GM23338 (cell line): ENCODE measurements at places on chromosomes 5 and 9. TPM values are rescaled to one million over a fixed set of nuclear protein-coding genes. Genes with fewer than 3 reads are reported as not detected.

- H3K36me3 ChIP-seq: peaks cover 33% of the 10 kb centered on the region
- H3K4me1 ChIP-seq: peaks cover 12% of the 10 kb centered on the region; the same call in 1 of the 2 replicates
- H3K4me3 ChIP-seq: no peak overlapping the region
- H3K27me3 ChIP-seq: no peaks in the 10 kb centered on the region
These were observed 194.5 kb upstream of the OTULINL start for GRCh38 chr5:14386884-14387624.

Gene SGTB
- 6.4 and 8.0 TPM in 2 replicates for polyA plus RNA-seq

Gene CBY3
- polyA plus RNA-seq: 0.37 and 0.38 TPM in 2 replicates

DNA sequence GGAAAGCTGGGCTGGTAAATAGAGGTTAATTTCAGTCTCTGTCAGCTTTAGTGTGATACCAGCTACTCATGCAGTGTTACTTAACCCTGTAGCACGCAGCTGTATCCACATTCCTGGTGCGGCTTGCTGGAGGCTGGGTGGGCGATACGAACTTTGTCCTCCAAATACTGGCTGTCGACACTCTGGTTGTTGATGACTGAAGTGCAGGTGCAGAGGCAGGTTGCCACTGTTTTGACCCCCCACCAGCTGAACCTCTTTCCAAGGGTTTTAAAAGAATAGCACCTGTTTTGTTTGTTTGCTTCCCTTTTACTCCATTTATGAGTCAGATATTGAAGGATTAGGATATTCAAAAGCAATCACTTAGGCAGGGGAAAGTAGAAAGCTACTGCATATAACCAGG is 4.4 kb upstream of the RABGAP1 start:
- H3K4me1 ChIP-seq: peaks cover 7% of the 10 kb centered on the region
- peaks cover 4% of the 10 kb centered on the region; the same call in 1 of the 2 replicates for H3K36me3 ChIP-seq
- H3K27ac ChIP-seq: peak overlapping the region; percentile 30; the same call in 1 of the 2 replicates
- no peak overlapping the region for H3K4me3 ChIP-seq

Gene C7
- polyA plus RNA-seq: 0.05 TPM in 1 of 2 replicates, not detected in the other

DNA sequence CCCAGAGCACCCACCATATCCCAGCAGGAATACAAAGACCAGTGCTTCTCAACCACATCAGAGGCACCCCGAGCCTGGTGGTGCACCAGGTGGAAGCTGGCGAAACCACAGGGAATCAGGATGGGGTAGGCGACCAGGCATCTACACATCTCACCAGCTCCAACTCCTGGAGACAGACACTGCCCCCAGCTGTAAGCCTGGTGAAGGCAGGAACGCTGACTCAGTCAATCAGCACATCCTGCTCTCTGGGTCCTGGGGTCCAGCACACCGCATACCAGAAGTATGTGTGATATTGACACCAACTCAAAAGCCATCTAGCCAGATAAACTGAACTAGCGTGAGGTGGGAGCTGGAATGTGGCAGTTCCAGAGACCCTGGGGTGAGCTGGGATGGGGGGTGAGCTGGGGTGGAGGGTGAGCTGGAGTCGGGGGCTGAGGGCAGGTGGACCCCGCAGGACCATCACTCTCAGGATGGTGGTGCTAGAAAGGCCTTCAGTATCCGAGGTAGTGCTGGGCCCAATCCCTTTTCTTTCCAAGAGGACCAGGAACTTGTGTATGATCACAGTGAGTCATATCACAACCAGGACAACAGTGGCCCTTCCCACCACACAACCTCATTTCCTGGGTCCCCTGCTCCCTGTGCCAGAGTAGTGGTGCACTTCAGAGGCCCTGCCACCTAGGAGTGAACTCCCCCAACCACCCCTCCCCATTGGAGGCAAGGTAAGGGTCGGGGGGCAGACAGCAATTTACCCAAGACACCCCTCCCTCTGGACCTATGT is 2.5 kb downstream of the DBN1 start:
- DNase-seq: no peak
- H3K27ac ChIP-seq: peak overlapping the region; percentile 90; the same call in 1 of the 2 replicates
- H3K27me3 ChIP-seq: no peaks in the 10 kb centered on the region
- H3K4me1 ChIP-seq: peaks cover 54% of the 10 kb centered on the region

Gene CCDC180
- 1.7 and 3.9 TPM in 2 replicates for polyA plus RNA-seq

Gene MRPL36
- polyA plus RNA-seq: 143 and 149 TPM in 2 replicates

GRCh38 chr5:137613554-137614265 is 114.6 kb upstream of the SPOCK1 start:
- no peak overlapping the region for H3K27ac ChIP-seq
- H3K4me3 ChIP-seq: no peak overlapping the region
- H3K27me3 ChIP-seq: no peaks in the 10 kb centered on the region
- H3K36me3 ChIP-seq: no peaks in the 10 kb centered on the region
- no peaks in the 10 kb centered on the region for H3K4me1 ChIP-seq

DNA sequence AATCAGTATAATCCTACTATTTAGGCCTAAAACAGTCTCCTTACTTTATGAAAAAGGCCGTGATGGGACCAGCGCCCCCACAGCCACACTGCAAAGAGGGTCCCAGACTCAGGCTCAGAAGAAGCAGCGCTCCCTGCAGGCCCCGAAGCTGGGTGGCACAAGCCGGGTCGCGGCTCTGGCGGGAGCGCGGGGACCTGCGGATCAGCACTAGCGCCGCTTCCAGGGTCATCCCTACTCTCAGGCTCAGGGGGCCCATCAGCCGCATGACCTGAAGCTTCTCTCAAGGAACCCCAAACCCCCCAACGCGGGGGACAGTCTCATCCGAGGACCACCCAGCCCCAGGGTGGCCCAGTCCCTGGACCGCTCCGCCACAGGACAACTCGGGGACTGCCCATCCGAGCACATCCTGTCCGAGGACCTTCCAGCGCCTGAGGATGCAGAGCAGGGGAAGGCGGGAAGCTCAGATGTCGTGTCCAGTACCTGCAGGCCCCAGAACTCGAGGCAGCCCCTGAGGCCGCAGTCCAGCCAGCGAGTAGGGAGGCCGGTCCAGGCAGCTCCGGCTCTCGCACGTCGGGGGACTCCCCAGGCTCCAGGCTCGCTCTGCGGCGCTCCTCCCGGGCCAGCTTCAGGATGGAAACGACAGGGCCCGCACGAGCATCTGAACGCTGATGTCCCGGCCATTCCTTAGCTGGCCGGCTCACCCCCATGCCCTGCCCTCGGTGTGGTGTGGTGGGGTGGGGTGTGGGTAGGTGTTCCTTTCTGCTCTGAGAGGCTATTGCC is 32.4 kb upstream of the CDK20 start:
- peak; percentile 38 for DNase-seq
- H3K27ac ChIP-seq: no peak overlapping the region
- no peaks in the 10 kb centered on the region for H3K36me3 ChIP-seq
- no peak overlapping the region for H3K4me3 ChIP-seq

Gene SAXO1
- 0.02 and 0.10 TPM in 2 replicates for polyA plus RNA-seq

DNA sequence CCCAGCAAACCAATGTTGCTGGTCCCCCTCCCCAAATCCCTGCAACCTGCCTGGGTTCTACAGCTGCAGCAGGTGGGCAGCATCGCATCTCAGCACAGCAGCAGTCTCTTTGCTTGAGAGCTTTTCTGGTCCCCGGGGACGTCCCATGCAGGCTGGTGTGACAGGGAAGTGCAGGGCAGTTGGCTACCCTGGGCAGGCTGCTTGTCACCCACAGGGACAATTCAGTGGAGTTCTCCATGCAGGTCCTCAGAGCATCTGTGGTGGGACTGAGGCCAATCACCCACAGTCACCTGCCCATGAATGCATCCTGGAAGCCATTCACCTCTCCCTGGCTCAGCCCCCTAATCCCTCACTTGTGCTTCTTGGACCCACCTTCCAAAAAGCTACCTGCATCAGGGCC is 43.9 kb upstream of the SEMA4D start:
- H3K27ac ChIP-seq: no peak overlapping the region
- H3K36me3 ChIP-seq: no peaks in the 10 kb centered on the region
- H3K4me1 ChIP-seq: no peaks in the 10 kb centered on the region
- H3K27me3 ChIP-seq: no peaks in the 10 kb centered on the region

- no peak overlapping the region for H3K27ac ChIP-seq
- H3K36me3 ChIP-seq: no peaks in the 10 kb centered on the region
- no peaks in the 10 kb centered on the region for H3K27me3 ChIP-seq
- no peak for DNase-seq
These were observed 308.6 kb upstream of the EFNA5 start for GRCh38 chr5:107979291-107979690.

DNA sequence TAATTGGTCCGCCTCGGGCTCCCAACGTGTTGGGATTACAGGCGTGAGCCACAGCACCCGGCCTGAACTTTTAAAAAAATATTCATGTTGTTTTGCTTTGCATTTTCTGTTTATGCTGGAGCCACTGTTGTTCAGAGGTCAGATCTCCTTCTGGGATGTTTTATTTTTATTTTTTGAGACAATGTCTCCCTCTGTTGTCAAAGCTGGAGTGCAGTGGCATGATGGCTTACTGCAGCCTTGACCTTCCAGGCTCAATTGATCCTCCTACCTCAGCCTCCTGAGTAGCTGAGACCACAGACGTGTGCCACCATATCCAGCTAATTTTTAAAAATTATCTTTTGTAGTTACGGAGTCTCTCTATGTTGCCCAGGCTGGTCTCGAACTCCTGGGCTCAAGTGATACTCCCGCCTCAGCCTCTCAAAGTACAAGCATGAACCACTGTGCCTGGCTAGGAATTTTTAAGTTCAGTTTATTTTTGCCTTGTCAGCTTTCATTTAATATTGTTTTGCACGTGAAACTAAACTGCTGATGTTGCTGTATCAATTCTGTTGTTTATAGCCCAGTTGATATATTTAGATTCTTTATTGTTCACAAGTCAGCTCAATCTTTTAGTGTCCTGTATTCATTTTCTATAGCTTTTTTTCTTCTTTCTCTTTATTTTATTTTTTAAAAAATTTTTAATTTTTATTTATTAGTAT is 13.7 kb downstream of the TMEFF1 start:
- peaks cover 16% of the 10 kb centered on the region for H3K4me1 ChIP-seq
- no peak overlapping the region for H3K4me3 ChIP-seq
- DNase-seq: no peak

Gene CSF1R
- 0.21 TPM in 1 of 2 replicates, not detected in the other for polyA plus RNA-seq

DNA sequence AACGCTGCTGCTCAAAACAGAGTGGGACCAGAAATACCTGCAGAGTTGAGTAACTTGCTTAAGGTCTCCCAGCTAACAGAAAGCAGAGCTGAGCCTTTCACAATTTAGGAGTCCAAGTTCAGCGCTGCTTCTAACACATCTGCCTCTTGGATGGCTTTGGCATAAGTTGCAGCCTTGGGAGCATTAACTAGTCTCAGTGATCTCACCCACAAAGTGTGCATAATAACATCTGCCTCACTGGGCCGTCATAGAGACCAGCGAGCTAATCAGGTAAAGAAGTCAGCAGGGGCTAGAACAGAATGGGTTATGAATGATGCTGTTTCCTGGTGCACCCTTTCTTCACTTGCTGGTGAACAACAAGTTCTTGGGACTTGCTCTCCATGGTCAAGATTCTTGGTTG is 36.5 kb downstream of the WWC1 start:
- peaks cover 52% of the 10 kb centered on the region for H3K4me1 ChIP-seq
- H3K27me3 ChIP-seq: no peaks in the 10 kb centered on the region
- H3K27ac ChIP-seq: peak overlapping the region; percentile 95; the same call in 1 of the 2 replicates
- no peak for DNase-seq

GRCh38 chr5:135227064-135228022 is 171.7 kb downstream of the MACROH2A1 start:
- no peak overlapping the region for H3K27ac ChIP-seq
- DNase-seq: no peak
- H3K27me3 ChIP-seq: no peaks in the 10 kb centered on the region

Gene SNX24
- polyA plus RNA-seq: 17.9 and 18.0 TPM in 2 replicates

GRCh38 chr5:109876941-109877669 is 187.4 kb downstream of the MAN2A1 start:
- DNase-seq: no peak
- no peak overlapping the region for H3K4me3 ChIP-seq
- no peaks in the 10 kb centered on the region for H3K36me3 ChIP-seq
- H3K27me3 ChIP-seq: no peaks in the 10 kb centered on the region
- no peaks in the 10 kb centered on the region for H3K4me1 ChIP-seq

Gene NTNG2
- polyA plus RNA-seq: 0.42 and 0.99 TPM in 2 replicates

Gene TTC33
- polyA plus RNA-seq: 4.0 and 4.1 TPM in 2 replicates

Gene PRRX2
- polyA plus RNA-seq: 5.6 and 5.8 TPM in 2 replicates

Gene MLANA
- 0.38 TPM in 1 of 2 replicates, not detected in the other for polyA plus RNA-seq

Gene FABP6
- polyA plus RNA-seq: 7.5 and 9.7 TPM in 2 replicates

Gene CTXN3
- not detected in 2 replicates for polyA plus RNA-seq

Gene ITGA2
- 1.9 and 2.6 TPM in 2 replicates for polyA plus RNA-seq

Gene TXNDC8
- not detected in 2 replicates for polyA plus RNA-seq

DNA sequence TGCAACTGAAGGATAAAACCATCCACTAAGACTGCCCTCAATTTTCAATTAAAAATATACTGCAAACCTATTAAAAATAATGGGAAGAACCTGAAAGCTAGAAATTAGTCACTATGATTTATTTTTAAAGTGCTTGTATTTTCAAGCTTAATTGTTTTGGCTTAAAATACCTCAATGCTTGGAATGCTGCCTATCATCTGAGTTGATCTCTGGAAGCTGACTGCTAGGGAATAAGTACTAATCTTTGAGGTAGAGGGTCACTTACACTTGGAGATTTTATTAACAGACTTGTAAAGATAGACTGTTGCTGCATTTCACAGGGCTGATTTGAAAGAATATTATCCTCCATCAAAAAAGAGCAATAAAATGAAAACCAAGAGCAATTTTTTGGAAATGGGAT is 6.2 kb downstream of the PCSK1 start:
- no peaks in the 10 kb centered on the region for H3K36me3 ChIP-seq
- H3K27ac ChIP-seq: no peak overlapping the region
- no peak for DNase-seq

Gene COL15A1
- 0.18 TPM in 1 of 2 replicates, not detected in the other for polyA plus RNA-seq

GRCh38 chr5:142403583-142403982 is 78.8 kb upstream of the SPRY4 start:
- H3K4me1 ChIP-seq: peaks cover 34% of the 10 kb centered on the region
- no peaks in the 10 kb centered on the region for H3K36me3 ChIP-seq
- no peak overlapping the region for H3K27ac ChIP-seq
- DNase-seq: peak; percentile 65
- no peaks in the 10 kb centered on the region for H3K27me3 ChIP-seq

DNA sequence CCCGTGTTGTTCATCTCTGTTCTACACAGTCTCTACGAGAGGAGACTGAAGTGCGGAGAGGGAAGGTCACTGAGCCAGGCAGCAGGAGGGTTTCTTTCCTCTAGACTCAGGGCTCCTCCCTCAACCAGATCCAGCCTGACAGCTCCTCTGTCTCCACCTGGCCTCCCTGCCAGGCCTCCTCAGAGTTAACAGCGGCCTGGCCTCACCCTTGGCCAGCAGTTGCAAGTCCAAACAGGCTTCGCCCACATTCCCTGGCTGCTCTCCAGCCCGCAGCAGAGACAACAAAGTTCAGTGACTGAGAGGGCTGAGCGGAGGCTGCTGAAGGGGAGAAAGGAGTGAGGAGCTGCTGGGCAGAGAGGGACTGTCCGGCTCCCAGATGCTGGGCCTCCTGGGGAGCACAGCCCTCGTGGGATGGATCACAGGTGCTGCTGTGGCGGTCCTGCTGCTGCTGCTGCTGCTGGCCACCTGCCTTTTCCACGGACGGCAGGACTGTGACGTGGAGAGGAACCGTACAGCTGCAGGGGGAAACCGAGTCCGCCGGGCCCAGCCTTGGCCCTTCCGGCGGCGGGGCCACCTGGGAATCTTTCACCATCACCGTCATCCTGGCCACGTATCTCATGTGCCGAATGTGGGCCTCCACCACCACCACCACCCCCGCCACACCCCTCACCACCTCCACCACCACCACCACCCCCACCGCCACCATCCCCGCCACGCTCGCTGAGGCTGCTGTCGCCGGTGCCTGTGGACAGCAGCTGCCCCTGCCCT is at the start of gene HRCT1:
Gene HRCT1 (plus strand): TSS at position 291 of the 768 bp plus-strand sequence. CDS start 86 bp downstream, at position 377.
- no peak for DNase-seq
- H3K36me3 ChIP-seq: no peaks in the 10 kb centered on the region
- no peak within 1 kb of the TSS for H3K27ac ChIP-seq
- no peak within 1 kb of the TSS for H3K4me3 ChIP-seq

- no peaks in the 10 kb centered on the region for H3K27me3 ChIP-seq
- H3K4me1 ChIP-seq: peaks cover 7% of the 10 kb centered on the region
- no peak overlapping the region for H3K27ac ChIP-seq
- no peak overlapping the region for H3K4me3 ChIP-seq
These were observed 5.8 kb downstream of the FPGS start for GRCh38 chr9:127808347-127809001.
